Ureter (tissue), 1 donor: ENCODE measurements at places on chromosomes 2 and 18. TPM values are rescaled to one million over a fixed set of nuclear protein-coding genes. Genes with fewer than 3 reads are reported as not detected.

- peak; percentile 61 for DNase-seq
These were observed 46.4 kb upstream of the SELENOI start for GRCh38 chr2:26299471-26300101.

DNA sequence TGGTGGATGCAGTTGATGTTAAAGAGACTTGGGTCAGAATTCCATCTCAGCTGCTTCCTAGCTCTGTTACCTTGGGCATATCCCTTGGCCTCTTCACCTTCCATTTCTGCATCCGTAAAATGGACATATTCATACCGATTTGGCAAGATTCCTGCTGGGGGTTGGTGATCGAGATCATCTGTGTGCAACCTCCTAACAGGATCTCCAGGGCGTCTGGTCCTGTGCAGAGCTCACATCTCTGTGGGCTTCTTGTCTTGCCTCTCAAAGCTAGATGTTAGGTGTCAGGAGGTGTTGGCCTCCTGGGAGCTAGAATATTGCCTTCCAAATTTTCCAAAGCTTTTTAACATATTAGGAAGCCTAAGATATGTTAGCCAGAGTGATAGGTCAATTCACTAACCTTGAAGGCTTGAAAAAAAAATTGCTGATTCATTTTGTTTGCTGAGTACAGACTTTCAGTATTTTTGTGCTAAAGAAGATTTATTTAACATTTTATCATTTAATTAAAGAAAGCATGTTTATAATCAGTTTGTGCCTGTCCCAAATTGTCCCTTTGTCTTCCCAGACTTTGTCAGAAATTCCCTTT lies 69.7 kb upstream of the ZNF516 start:
- DNase-seq, result no peak

DNA sequence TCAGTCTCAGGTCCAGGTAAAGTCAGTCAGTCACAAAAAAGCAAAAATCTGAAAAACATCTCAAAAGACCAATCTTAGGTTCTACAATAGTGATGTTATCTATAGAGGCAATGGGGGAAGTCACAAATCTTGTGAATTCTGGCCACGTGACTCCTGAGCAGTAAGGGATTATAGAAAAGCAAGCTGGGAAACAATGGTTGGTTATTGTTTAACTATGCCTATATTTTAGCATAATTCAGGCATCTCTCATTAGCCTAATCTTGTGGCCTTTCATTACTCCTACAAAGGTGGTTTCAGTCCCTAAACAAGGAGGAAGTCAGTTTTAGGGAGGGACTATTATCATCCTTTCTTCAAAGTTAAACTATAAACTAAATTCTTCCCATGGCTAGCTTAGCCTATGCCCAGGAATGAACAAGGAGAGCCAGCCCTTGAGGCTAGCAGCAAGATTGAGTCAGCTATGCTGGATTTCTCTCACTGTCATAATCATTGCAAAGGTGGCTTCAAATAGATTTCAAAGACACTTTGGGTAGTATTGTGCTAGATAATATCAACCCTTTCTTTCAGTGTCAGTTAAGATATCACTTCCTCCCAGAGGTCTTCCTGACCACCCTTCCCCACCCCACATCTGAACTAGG lies 56.4 kb upstream of the ITGA6 start:
- DNase-seq, result no peak

DNA sequence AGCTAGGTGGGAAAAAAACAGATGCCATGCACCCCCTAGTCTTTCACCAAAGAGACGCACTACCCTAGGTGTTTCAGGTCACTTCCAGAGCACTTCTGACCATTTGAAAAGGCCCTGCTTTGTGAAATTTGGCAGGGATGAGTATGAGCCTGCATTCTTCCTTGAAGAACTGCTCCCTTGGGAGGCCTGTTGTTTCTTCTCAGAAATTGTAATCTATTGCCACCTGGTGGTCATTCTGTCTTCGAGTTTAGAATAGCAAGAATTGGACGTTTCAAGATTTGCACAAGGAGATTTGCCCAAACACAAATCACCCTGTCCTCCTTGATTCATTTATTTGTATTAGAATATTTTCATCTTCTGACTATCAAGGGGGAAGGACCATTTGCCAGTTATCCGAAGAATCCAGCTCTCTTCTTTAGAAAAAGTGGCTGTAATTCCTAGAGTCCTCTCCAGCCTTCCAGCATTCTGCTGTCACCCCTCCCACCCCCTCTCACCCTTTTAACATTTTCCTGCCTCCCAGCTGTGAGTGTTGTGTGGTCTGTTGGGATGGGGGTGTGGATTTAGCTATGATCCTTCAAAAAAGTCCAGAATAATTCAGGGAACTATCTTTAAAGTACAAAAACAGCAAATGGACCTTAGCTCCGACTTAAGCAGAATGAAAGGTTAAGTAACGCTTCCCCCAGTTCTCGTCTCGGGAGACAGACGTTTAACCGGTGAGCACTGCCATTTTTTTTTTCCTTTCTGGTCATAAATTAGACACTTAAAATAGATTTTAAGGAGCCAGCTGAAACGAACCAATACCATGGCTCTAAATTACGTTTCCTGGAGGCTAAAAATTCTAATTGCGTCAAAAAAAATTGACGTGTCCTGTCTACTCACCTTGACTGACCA lies 3.7 kb upstream of the GAD1 start:
- peak; percentile 66 for DNase-seq

Gene DOCK10
- total RNA-seq, result 9.6 TPM
